MG63 (cell line): ENCODE measurements at places on chromosomes 1 and 21.
A peak's percentile ranks its signal among the peaks of the same experiment; 100 is the strongest.

GRCh38 chr1:56456435-56457101 is 122.8 kb downstream of the PLPP3 start:
- no peak for DNase-seq

GRCh38 chr1:34785231-34785874 is 4.3 kb downstream of the GJB3 start:
- DNase-seq = no peak

DNA sequence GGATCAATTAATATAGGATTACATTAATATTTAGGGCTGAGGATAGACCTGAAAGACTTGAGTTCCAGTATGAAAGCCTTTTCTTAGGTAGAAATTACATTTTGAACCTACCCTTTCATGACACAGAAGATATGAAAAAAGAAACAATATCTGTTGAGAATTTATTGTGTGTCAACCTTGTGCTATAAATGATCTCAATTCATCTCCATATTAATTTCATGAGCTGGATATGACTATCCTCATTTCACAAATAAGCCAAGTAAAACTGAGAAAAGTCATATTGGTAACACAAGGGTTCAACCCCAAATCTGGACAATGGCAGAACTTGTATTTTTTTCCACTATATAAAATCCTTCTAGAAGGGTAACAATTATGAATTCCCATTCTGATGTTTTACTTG is 120.0 kb downstream of the TRIM33 start:
- DNase-seq = no peak

DNA sequence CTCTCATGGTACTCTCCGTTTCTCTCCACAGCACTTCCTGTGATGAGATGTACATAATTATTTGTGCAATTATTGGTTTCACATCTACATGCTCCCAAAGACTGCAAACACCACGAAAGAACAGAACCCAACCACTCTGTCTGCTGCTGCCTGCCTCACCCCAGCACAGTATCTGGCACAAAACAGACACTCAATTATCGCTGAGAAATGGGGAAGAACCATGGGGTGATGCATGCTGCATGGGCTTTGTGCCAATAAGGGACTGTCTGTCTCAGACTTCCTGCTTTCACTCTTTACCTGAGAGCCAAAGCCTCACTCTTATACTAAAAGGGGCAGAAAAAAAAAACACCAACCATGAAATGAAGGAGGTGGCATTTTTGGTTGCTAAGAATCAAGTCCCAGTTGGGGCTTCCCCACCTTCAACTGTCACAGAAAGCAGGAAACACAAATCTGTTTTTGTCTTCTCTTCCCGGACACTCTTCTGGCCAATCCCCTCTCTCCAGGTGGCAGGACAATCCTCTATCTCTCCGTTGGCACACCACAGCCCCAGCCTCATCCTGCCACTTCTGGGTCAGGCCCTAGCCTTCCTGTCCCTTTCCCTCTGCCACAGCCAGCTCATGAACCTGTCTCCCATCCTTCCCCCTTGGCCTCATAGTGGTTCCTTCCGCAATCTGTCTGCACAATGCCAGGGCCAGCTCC is 82.0 kb downstream of the TGFBR3 start:
- DNase-seq = peak; percentile 13

GRCh38 chr1:220692436-220693228 is 2.5 kb downstream of the C1orf115 start:
- no peak for DNase-seq

DNA sequence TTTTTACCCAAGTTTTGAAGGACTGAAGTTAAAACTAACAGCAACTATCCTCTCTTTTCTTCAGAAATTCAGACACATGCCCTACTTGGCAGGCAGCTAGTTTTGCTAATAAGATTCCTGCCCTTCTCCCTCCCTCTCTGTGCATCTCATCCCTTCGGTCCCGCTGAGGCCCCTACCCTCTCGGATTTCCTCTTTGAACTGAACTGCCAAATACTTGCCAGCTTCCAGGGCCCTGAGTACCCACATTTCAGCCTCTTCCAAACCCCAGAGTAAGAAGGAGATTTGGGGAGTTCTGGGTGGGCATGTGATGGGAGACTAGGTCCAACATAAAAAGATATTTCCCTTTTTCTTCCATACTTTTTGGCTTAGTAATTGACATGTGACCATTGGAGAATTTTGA is 116.5 kb upstream of the JUN start:
- no peak for DNase-seq
